CD8-positive, alpha-beta memory T cell (primary cell): ENCODE measurements at places on chromosomes 6 and 20. TPM values are rescaled to one million over a fixed set of nuclear protein-coding genes. Genes with fewer than 3 reads are reported as not detected.

DNA sequence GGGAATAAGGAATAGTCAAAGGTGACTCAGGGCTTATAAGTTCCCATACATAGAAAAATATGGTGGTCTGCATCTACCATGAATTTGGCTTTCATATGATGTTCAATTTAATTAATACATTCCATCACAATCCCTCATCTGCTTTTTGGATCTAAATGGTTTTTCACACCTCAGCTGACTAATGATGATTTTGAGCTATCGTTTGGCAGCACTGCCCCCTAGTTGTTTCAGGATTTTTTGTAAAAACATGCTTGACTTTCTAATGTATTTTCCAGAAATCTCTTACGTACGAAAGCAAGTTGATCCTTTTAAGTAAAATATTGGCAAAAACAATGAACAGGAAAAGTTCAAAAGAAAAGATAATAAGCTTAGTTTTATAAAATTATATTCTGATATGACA is 408.6 kb upstream of the ADGRB3 start:
- H3K4me3 ChIP-seq = no peak overlapping the region
- no peaks in the 10 kb centered on the region for H3K27me3 ChIP-seq
- no peaks in the 10 kb centered on the region for H3K4me1 ChIP-seq
- no peak for DNase-seq
- H3K36me3 ChIP-seq = no peaks in the 10 kb centered on the region

- no peak for DNase-seq
- no peaks in the 10 kb centered on the region for H3K27me3 ChIP-seq
- no peaks in the 10 kb centered on the region for H3K4me1 ChIP-seq
- no peak overlapping the region for H3K27ac ChIP-seq
These were observed 92.9 kb upstream of the NRSN1 start for GRCh38 chr6:24032896-24033688.

GRCh38 chr20:15191082-15191723 is 853.8 kb upstream of the FLRT3 start:
- no peaks in the 10 kb centered on the region for H3K27me3 ChIP-seq
- DNase-seq = no peak
- no peak overlapping the region for H3K4me3 ChIP-seq
- H3K36me3 ChIP-seq = no peaks in the 10 kb centered on the region
- no peaks in the 10 kb centered on the region for H3K4me1 ChIP-seq

DNA sequence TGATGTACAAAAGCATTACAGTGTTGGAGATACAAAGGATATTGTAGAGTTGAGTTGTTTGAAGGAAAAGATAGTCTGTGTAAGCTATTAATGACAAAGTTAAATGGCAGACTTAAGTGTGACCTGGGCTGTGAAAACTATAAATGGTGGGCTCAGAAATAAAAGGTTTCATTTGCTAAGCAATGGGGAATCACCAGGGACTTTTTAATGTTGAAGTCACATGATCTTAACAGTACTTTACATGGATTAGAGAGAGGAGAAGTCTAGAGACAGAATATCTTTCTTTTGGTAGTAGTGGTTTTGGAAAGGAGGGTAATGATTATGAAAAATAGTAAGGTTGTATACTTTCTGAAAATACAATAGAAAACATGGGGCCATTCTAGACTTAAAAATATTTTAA is 67.1 kb downstream of the SCAF8 start:
- no peak overlapping the region for H3K27ac ChIP-seq
- H3K27me3 ChIP-seq = no peaks in the 10 kb centered on the region
- peaks cover 7% of the 10 kb centered on the region for H3K36me3 ChIP-seq

ERVFRD-1 gene
- total RNA-seq = not detected
